Fibroblast of upper back skin (primary cell): ENCODE measurements at places on chromosomes 1 and 21.

- no peak for DNase-seq
Observed at GRCh38 chr1:118250232-118250631, 65.2 kb upstream of the SPAG17 start.

DNA sequence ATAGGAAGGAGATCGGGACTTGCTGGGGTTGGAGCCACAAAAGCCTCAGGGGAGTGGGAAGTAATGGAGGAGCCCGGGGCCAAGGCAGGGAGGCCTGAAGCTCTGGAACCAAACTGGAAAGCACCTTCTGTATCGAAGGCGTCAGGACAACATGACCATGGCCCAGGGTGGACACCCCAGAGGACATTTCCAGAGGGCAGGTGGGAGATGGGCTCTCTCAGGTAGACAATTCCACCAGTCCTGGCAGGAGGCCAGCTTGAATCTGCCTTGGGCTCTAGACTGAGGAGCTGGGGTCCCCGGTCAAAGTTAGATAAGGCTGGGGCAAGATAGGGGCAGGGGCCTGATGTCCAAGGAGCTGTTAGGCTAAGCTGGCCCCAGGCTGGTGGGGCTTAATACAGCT lies 104.9 kb upstream of the EDN2 start:
- DNase-seq: no peak

DNA sequence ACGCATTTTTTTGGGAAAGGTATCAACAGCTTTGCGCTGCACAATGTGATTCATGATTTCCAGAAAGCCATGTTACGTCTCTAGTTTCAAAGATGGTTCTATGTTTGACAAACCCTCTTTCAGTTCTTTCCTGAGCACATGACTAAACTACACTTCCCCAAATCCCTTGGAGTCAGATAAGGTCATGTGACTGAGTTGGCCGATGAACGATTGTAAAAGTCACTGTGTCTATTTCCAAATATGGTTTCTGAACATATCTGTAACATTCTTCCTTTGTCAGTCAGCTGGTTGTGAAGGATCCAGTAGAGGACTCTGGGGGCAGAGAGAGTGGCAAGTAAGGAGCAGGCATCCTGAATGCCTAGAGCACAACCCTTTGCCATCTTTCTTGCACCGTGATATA lies 35.4 kb downstream of the TMPRSS15 start:
- peak; percentile 15 for DNase-seq

- no peak for DNase-seq
Observed at GRCh38 chr1:112701227-112702066, 5.5 kb downstream of the RHOC start.
